ENCODE measurements at places on chromosomes 12 and 14.

GRCh38 chr14:58668848-58669480 lies 31.2 kb downstream of the DACT1 start:
- DNase-seq = no peak

DNA sequence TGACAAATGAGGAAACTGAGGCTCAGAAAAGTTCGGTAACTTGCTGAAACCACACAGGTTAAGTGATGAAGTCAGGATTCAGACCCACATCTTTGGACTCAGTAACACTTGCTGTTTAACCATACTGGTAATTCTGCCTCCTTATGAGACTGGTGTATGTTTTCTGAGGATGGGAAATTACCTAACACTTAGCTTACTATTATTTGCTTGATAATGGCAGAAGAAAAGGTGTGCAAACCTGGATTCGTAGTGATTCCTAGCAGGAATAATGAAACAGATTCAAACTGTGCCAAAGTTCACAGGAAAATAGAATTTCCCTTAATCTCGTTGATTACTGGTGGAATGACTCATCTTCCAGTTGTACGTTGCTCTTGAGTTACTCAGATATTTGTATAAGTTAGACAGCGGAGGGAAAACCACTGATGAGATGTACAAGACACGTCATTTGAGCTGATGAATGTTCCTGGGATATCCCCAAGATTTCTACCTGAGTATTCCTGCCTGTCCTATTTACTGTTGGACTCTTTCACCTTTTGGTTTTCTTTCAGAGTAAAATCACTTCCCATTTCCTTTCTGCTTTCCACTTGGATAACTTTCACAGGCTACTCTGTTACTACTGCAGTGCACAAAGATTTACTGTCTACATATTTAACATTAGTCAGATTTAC lies 37.5 kb downstream of the PRORP start:
- no peak for DNase-seq

- DNase-seq = no peak
Observed at GRCh38 chr14:90532826-90533525, 136.1 kb downstream of the CALM1 start.

DNA sequence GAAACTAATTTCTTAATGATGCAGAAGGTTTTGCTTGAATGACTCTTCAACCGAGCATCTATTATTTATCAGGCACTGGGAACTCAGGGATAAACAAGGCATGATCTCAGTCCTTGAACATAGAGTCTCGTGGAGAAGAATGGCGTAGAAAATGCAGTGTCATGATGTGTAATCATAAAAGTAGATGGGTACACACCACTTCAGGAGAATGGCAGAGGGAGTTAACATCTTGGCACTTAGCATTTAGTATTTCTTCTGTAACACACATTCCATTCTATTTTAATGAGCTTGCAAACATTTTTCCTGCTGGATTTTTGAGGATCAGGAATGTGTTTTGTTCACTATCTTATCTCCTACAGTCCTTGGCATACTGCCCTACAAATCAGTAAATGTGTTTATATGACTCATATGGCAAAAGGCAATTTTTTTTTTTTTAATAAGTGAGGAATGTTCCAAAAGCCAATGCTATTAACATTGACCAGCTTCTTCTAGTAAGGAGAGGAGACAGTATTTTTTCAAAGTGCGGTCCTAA lies 3.8 kb downstream of the TXNRD1 start:
- DNase-seq = no peak

GRCh38 chr12:67391034-67391433 lies 121.9 kb downstream of the CAND1 start:
- no peak for DNase-seq

DNA sequence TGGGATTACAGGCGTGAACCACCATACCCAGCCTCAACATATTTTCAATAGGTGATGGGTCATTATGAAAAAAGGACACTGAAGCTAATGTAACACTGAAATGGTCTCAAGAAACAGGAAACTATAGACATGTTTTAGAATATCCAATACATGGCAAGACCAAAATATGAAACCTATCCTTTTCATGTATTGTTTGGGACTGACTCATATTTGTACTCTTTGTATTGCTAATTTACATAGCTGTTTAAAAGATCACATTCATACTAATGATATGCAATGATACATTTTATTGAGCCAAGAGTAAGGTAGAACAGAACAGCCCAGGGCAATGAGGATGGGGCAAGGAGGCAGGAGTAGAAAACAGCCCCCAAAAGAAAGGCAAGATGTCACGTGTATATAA lies 32.6 kb downstream of the RESF1 start:
- DNase-seq = no peak

GRCh38 chr12:55707841-55708694 lies at the start of gene ITGA7:
Gene ITGA7, minus strand, starts transcription at chr12:55707904. Its CDS starts 222 bp downstream, at chr12:55707682.
- DNase-seq = peak; percentile 45

DNA sequence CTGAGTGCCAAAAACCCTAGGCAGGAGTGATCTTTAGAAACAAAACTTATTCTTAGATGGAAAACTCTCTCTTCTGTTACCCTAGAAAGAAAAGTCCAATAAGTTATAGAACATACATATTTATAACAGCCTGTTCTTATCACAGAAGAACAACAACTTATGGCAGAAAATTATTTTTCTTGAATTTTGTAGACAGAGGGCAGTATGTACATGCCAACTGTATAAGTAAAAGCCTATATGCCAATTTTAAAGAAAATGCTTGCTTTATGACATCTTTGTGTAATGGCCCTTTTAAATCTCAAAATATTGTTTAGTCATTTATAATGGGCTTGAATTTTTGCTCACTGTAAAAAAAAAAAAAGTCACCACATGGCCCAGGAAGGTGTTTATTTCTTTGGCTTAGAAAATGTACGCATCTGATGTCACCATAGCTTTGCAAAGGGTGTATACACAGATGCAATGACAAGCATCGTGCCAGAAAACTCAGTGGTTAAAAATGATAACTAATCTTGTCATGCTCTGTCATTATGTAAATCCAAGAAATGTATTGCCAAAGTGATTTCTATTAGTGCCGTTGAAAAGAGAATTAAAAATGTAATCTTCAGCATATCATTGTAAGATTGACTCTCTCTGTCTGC lies 38.3 kb upstream of the GRIP1 start:
- DNase-seq = no peak

DNA sequence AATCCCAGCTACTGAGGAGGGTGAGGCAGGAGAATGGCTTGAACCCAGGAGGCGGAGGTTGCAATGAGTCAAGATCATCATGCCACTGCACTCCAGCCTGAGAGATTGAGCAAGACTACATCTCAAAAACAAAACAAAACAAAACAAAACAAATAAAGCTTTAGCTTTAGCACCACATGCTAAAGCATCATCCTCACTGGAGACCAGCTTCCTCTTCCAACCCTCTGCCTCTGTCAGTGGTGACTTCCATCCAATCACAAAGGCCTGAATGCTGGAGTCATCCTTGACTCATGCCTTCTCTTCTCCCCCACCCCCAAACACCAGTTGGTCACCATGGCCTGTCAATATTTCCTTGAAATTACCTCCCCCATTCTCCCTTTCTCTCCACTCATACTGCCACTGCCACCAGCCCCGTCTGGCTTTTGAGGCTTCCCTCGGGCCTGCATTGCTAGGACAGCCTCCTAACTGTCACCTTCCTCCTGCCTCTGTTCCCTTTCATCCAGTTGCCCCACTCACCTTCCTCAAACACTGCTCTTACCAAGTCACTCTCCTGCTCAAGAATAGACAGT lies 1.4 kb downstream of the ZNF385A start:
- DNase-seq = no peak

DNA sequence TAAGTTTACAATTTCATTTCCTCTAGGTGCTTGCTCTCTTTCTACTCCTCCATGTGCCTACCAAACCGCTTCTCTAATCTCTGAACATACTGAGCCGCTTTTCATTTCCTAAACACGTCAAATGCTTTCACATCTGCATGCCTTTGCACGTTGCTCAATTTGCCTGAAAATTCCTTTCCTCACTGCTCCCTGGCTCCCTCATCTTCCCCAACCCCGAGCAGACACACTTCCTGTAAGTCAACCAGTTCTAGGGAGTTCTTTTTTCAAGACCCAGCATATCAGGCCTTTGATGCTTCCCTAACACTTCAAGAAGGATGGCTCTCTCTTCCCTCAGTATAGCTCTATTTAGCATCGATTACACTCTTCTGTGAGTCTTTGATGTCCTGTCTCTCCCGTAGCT lies 50.3 kb downstream of the LMO3 start:
- no peak for DNase-seq

- peak; percentile 36 for DNase-seq
Observed at GRCh38 chr14:103527408-103528145, 1.4 kb upstream of the TRMT61A start.

- DNase-seq = peak; percentile 78
Observed at GRCh38 chr14:51828017-51828797, 32.2 kb upstream of the GNG2 start.

DNA sequence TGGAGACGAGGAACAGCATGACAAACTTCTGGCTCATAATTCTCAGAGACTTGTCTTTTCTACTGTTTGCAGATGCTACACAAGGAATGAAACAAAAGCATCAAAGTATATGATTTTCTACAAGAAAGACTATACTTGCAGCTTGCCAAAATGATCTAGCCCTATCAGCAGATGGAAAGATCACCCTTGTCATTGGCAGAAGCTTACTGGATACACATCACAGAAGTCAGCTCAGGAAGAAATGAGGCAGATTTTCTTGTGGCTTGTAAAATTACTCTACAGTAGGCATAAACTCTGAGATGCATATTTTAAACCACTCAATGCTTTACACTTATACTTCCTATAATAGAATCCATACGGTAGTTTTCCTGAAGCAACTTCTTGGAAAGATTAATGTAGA lies 20.6 kb downstream of the E2F7 start:
- no peak for DNase-seq

GRCh38 chr12:26700430-26700829 lies 132.6 kb downstream of the ITPR2 start:
- no peak for DNase-seq

GRCh38 chr12:124737772-124738635 lies 125.7 kb downstream of the SCARB1 start:
- no peak for DNase-seq

GRCh38 chr12:32567296-32567674 lies 111.8 kb upstream of the DNM1L start:
- DNase-seq = no peak

DNA sequence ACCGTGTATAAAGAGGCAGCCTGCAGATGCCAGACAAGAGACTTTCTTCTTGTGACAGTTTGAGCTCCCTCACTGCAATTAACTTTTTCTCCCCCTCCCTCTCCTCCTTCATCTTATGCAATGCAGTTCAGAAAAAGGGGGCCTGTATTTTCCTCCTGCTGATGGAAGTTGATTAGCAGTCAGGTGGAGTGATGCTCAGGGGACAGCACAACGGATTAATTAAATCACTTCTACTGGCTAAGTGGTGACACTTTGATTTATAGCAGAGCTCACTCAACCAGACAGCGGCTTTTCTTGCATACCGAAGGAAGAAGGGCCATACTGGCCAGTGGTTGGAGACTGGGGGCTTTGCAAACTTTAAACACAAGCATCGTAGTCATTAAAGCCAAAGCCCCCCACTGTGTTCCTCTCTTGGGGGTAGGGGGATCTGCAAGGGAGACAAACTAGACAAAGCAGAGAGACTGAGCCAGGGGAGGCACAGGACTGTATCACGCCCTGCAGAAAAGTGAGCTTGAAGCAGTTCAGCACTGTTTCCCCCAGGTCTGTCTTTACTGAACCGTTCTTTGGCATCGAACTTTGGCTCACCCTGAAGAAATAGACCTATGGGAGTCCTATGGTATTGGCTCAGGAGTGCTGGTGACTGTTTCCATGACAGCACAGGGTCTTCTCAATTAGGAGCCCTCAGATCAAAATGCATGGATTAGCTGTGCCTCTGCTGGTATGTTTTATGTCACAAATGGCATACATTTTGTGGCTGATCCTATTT lies 47.7 kb downstream of the SPRING1 start:
- no peak for DNase-seq

DNA sequence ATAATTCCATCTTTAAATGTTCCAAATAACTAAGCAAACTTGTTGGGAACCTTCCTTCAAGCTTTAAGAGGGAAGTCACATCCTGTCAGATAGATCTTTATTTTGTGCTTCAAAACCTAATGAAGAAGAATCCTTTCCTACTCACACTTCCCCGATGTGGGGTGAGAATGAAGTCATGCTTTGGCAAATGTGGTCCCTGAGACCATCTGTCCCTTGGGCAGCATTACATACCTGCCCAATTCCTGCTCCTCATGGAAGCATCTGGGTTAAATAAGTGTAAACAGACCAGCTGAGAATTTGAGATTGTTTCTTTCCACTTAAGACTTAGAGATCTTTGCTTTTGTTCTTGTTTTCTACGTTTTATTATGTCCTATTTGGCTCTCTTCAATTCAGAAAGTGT lies 606.0 kb upstream of the TMEM132C start:
- DNase-seq = no peak

DNA sequence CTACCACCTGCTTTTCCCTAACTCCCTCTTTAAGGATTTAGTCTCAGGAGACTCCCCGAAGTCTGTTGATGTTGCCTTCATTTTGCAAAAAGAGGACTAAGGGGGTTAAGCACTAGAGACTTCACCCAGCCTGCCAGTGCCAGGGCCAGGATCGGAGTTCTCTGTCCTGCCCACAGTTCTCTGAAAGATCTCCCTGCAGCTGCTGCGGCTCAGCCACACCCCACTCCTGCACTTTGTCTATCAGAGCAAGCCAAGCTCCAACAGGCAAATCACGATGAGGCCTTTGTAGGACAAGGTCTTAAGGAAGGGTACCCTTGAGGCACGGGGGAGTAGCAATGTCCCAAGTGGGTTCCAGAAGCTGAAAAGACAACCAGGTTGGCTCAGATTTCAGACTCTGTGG lies 148.8 kb upstream of the EGLN3 start:
- no peak for DNase-seq

- no peak for DNase-seq
Observed at GRCh38 chr14:59069163-59069854, 119.2 kb upstream of the DAAM1 start.

- no peak for DNase-seq
Observed at GRCh38 chr12:60263161-60263560, 667.3 kb downstream of the SLC16A7 start.

DNA sequence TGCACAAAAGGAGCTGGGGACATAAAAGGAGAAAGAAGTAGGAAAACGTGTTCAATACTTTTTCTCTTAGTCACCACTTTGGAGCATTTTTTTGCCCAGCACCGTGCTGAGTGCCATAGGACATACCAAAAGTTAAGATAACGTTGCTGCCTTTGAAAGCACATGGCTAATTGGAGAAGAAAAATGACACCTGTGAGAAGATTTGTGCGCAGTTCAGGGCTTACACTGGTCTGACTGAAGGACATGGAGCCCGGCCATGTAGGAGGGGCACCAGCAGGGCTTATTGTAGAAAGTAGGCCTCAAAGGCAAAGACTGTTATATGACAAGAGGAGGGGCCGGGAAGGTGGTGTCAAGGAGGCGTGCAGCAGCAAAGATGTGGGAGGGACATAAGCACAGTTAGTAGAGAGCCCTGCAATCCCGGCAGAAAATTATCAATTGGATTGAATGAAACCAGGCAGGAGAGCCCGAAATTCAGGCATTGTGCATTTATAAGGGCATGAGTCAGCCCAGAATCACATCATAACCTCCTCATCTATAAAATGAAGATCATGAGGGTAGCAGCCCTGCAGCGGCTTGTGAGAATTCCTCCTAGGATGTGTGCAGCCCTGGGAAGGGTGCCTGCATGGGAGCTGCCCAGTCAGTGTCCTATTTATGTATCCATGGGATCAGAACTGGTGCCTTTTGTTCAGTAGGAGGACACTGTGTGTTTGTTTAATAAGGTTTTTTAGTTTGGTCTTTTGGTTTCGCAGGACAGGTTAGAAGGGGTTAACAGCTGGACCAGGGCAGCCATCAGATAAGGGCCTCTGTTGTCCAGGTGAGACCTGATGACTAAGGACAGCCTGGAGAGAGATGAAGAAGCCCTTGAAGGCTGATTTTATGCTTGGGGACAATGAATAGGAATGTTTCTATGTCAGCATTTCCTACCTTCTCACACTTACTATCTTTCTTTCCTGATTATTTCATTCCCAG lies 122.4 kb downstream of the GPR135 start:
- no peak for DNase-seq
